ENCODE measurements at places on chromosomes 12 and 14.

- no peak for DNase-seq
Observed at GRCh38 chr14:66043921-66044320, 442.2 kb upstream of the CCDC196 start.

- peak; percentile 19 for DNase-seq
Observed at GRCh38 chr12:118404876-118405521, 28.6 kb downstream of the SUDS3 start.

- no peak for DNase-seq
Observed at GRCh38 chr14:101823066-101823465, 61.6 kb downstream of the PPP2R5C start.

DNA sequence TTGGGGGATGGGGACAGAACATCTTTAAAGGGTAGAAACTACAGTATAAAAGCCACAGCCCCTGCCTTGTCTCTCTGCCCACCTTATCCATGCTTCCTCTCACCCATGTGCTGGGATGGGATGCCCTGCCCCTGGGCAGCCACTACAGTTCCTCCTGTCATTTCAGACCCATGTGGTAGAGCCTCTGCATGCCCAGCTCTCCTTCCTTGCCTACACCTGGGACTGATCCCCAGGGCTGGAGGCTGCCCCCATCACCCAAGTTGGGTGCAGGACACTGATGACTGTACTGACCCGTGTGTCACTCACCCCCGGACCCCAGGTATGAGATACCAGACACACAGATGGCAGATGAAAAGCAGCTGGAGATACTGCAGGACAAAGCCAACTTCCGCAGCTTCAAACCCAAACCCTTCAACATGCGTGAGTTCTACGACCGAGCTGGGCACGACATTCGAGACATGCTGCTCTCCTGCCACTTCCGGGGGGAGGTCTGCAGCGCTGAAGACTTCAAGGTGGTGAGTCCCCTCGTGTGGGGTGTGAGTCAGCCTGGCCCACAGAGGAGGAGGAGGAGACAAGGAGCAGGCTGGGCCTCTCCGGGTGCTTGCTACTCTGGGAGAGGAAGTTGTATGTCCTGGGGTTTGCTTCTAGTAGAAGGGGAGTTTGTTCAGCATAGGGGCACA lies 2.2 kb downstream of the ASIC1 start:
- DNase-seq: peak; percentile 20

DNA sequence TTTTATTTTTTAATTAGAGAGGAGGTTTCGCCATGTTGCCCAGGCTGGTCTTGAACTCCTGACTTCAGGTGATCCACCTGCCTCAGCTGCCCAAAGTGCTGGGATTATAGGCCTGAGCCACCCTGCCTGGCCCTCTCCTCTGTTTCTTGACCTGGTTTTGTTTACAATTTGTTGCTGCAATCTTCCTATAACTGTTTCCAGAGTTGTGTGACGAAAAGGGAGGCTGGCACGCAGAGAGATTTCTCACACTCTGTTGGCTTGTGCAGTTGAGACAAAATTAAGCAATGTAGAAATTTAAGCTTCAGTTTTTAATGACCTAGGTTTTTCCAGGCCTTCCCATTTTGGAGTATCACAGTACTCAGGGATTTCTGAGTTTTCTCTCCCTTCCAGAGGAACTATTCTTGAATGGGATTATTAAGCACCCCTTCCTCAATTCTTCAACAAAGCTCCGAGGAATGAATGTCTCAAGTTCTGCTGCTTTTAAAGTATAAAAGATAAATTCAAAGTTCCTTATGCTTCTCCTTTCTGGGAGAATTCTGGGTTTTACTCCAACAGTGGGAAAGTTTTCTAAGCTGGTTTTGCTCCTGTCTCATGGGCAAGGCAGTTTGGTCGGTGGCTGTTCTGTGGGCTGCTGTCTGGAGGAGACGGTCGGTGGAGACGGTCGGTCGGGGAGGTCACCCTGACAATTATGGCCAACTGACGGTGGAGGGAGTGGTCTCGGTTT lies 20.4 kb upstream of the FOS start:
- DNase-seq: no peak

DNA sequence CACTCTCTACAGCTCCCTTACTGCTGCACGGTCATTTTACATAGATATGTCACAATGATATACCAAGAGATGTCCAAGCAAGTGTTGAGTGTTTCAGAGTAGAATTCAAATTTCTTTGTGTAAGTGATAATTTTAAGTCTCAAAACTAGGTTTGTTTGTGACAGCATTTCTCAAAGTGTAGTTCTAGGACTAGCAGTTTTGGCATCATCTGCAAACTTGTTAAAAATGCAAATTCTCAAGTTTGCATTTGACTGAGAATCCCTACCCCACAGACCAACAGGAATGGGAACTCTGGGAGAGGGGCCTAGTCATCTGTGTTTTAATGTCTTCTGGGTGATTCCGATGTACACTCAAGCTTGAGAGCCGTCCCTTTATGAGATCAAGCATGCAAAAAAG lies 97.6 kb downstream of the HELB start:
- no peak for DNase-seq

DNA sequence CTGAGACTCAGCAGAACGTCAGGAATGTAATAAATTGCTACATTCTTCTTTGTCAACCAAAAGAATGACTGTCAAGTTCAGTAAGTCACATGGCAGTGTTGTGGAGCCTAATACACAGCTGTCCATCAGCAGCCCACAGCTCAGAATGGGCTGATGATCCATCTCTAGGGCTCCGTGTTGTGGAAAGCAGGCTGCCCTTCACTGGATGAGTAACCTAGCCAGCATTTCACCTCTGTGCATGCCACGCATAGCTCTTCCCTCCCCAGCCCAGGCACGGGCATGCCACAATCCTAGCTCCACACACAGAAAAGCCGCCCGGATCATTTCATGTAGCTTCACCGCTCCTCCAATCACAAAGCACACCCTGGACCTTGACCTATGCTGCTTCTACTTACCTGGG lies 878.0 kb upstream of the TMEM132C start:
- DNase-seq: no peak

DNA sequence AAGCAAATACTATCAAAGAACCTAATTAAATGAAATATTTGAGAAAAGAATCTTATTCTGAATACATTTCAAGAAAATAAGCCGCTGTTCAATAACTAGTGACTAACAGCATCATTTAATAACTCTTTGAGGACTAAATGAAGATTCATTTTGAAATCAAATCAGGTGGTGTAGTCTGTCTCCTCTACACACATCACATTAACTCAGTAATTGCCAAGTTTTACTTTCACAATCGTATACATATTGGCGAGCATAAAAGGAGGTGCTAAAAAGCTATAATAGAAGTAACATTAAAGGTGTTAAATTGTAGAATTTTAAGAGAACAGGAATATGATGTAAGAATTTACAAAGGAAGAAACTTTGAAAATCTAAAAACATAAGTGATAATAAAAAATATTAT lies 185.1 kb downstream of the MDGA2 start:
- no peak for DNase-seq

GRCh38 chr14:92495027-92495426 lies 18.6 kb upstream of the RIN3 start:
- DNase-seq: no peak

DNA sequence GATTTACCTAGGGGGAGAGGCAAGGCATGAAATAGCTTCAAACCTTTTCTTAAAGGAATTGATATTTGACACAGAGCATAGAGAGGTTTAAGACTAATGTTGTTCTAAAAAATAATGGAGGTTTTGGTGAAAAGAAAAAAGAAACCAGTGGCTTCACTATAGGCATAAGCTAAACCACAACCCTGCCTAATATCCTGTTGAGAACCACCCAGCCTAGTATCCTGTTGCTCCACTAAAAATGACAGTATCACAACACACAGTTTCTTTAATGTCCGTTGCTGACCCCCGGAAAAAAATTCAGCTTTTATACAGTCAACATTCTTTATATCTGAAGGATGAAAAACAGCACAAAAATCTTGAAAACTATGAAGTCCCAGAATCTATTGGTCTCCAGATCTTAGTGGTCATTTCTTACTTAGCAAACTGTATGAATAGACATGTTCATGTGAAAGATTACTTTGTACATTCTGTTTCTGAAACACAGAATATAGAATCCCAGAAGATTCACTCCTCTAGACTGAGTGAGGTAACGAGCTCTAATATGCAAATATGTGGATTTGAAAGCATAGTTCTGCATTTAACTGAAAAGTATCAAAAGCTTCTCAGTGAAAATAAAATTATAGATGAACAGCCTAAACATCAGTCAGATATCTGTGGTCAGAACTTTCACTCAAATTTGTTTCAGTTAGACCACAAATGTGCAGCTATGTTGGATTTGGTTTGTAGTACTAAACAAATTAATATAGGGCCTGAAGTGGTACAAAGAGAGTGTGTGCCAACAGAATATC lies 40.5 kb downstream of the GALC start:
- DNase-seq: no peak

- no peak for DNase-seq
Observed at GRCh38 chr12:45406988-45407850, 191.3 kb downstream of the ANO6 start.

GRCh38 chr14:91058042-91058581 lies 2.3 kb downstream of the RPS6KA5 start:
- no peak for DNase-seq

- no peak for DNase-seq
Observed at GRCh38 chr14:24385524-24385923, 13.3 kb upstream of the NYNRIN start.

GRCh38 chr14:106393742-106394141 lies 867.4 kb downstream of the TMEM121 start:
- no peak for DNase-seq

DNA sequence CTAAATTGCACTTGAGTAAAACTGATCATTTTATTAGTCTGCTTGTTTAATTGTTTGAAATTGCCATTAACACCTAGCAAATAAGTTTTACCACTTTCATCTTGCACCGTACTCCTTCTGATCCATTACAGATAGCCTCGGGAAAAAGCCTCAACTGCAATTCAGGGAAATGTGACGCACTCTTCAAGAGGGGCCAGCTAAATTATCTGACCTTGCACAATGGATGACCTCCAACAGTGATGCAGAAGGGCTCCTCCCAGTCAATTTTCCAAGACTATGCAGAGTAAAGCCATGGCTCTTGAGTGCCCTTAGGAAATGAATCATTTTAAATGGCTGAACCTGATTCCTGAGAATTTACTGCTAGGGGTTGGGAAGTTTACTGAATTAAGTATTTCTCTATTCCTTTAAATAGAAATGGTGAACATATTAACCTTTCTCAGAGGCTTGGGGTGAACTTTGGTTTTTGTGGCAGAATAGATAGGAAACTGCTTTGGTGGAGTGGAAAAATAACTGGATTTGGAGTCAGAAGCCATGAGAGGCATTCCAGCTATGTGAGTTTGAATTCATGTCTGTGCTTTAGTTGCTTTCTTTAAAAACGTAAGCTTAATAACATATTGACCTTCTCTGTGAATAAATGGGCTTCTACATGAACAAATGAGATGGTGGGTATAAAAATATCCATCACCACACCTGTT lies 64.8 kb upstream of the OVCH1 start:
- DNase-seq: no peak

DNA sequence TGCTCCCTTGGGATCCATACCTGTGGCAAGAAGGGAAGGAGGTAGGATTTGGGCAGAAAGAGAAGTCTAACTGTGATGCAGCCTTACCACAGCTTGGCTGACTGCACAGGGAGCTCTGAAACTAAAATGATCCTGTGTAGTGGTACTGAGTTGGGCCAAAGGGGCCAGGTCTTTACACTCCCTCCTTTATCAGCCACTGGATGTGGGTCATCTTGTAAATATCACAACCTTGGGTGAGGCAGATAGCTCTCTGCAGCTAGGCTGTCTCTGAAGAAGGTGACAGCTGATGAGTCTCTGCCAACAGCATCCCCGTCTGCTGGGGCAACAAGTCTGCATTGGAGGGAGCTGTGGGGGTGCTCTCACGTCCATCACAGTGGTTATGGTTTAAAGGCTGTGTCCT lies 95.9 kb upstream of the CAND1 start:
- DNase-seq: no peak

DNA sequence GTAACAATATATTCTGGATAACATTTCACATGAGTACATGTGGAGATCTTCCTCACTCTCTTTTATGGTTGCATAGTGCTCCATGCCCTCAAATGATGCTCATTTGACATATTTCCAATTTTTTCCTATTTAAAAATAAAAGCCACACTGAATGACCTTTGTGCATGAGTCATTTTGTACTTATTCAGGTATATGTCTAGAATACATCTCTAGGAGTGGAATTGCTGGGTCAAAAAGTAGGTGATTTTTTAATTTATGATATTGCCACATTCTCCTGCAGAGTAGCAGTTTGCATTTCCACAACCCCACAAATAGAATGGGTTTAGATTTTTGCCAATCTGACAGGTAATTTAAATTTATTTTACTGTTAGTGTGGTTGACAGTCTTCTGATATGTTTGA lies 104.8 kb downstream of the RPAP3 start:
- no peak for DNase-seq

- peak; percentile 7 for DNase-seq
Observed at GRCh38 chr12:71439613-71440344, at the start of gene LGR5. Gene LGR5 (plus strand): TSS chr12:71439798. CDS start chr12:71440081, 283 bp downstream.
